ENCODE measurements at places on chromosomes 13 and 19.

DNA sequence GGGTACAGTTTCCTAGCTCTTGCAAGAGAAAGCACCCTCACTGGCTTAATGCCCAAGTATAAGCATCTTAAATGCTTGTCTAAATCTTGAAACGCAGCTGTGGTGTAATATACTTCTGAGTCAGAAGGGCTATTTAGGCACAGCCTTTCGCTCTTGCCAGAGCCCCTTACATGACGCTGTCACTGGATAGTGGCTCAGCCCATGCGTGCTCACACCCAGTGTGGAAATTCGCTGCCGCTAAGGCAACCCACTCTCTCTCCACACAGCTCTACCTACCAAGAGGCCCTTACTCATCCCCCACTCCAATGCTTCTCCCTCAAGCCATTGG is 24.0 kb downstream of the UQCRFS1 start:
- no peak for DNase-seq

DNA sequence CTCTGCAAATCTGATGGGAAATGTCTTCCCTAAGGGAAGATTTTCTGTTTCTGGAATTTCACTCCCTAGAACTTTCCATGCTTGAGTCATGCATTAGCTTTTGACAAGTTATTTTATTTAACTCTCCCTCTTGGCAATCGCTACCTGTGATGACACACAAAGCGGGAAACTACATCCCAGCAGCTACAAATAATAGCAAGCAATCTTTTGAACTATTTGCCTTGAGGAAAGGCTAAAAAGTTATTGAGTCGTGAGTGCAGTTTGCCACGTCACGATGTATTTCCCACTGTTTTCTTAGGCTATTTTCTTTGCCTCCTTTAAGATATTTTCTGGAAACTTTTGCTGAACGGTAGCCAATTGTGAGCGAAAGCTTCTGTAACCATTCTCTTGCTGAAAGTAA is 353.3 kb upstream of the HTR2A start:
- DNase-seq, result no peak

DNA sequence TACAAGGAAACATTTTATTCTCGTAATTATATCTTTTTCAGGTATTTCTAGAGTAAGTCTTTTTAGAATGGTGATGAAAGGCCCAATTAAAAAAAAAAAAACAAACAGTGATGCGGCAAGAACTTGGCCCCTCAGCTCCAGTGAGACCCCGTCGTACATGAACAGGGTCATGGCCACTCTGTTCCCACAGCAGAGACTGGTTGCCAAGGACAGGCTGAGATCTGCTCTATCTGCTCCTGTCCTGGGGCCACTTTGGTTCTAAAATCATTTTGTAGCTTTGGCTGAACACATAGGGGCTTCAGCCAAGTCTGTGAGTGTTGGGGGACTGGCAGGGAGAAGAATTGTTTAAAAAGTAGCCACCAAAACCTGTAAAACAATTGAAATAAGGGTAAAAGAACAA is 286.9 kb downstream of the RFC3 start:
- DNase-seq, result no peak

DNA sequence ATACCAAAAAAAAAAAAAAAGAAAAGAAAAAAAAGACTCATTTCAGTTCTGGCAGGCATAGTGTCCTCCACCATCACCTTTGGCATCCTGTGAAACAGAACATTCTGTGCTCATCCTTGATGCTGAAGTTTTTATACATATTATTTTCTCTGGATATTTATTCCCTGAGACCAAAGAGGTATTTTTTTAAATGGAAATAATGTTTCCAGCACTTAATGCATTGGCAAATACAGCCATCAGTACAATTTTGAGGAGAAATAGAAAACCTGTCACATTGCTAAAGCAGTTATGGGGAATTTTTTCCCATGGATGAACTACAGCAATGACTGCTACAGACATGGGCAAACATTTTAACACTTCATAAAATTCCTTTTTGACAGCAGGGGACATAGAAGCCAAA is 312.4 kb downstream of the DNAJC15 start:
- DNase-seq, result no peak

GRCh38 chr19:20863176-20863575 is 59.9 kb upstream of the ZNF85 start:
- no peak for DNase-seq

All from renal cortex interstitium (tissue), 15 donors.